ENCODE measurements at places on chromosomes 6 and 20. TPM values are rescaled to one million over a fixed set of nuclear protein-coding genes. Genes with fewer than 3 reads are reported as not detected.
A peak's percentile ranks its signal among the peaks of the same experiment; 100 is the strongest.

Gene INSM1
- 3.6 TPM for total RNA-seq

DNA sequence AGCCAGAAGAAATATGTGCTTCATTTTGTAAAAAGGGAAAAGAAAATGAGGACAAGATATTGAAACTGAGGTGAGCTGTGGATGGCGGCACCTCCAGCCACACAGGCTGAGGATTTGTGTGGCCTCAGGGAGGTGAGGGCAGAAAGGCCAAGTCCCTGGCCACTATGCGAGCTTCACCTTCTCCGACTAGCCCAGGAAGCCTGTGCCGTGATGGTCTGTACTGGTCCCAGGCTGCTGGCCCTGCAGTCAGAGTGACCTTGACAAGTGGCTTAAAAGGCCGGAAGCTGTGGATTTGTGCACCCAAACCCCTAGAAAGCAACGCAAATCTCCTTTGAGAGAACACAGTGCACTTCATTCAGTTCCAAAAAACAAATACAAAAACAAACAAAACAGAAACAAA is 48.1 kb downstream of the WDR27 start:
- ATAC-seq: no peak

DNA sequence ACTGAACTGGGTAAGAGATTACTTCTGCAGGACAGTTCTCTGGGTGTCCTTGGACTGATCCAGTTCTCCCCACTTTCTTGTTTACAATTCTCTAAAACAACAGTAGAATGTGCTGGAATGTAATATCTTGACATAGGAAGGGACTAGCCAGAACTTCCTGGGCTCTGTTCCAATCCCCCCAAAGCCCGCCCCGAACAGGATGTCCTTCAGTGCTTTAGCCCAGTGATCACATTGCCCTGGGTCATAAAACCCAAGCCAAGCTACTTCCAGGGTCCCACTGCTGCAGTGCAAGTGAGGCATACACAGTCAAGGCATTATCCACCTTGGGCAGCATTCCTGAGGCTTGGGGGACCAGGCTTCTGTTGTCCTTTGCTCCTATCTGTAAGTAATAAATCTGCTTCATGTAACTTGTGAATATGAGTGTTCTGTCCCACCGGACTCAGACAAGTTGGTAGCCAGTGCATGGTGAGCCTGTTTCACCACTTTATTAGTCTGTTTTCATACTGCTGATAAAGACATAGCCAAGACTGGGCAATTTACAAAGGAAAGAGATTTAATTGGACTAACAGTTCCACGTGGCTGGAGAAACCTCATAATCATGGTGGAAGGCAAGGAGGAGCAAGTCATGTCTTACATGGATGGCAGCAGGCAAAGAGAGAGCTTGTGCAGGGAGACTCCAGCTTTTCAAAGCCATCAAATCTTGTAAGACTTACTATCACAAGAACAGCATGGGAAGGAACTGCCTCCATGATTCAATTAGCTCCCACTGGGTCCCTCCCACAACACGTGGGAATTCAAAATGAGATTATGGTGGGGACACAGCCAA is 23.5 kb downstream of the FITM2 start:
- no peak for ATAC-seq

DNA sequence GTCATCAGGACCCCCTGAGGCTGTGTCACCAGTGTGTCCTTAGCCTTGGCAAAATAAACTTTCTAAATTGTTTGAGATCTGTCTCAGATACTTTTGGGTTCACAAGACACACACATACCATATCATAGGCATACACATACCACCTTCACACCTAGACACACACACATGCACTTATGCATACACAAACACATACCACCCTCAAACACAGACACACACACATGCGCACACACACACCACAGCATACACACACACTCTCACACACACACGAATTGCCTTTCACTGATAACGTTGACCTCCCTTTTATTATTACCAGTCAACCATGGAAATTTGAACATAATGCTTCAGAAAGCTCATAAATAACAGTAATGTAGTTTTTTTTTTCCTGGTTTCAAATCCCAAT is 108.6 kb upstream of the MYLIP start:
- ATAC-seq: no peak

GRCh38 chr20:36862857-36863668 is 12.9 kb upstream of the TLDC2 start:
- ATAC-seq: peak; percentile 8

- ATAC-seq: no peak
Observed at GRCh38 chr6:21972516-21972915, 324.3 kb downstream of the PRL start.

DNA sequence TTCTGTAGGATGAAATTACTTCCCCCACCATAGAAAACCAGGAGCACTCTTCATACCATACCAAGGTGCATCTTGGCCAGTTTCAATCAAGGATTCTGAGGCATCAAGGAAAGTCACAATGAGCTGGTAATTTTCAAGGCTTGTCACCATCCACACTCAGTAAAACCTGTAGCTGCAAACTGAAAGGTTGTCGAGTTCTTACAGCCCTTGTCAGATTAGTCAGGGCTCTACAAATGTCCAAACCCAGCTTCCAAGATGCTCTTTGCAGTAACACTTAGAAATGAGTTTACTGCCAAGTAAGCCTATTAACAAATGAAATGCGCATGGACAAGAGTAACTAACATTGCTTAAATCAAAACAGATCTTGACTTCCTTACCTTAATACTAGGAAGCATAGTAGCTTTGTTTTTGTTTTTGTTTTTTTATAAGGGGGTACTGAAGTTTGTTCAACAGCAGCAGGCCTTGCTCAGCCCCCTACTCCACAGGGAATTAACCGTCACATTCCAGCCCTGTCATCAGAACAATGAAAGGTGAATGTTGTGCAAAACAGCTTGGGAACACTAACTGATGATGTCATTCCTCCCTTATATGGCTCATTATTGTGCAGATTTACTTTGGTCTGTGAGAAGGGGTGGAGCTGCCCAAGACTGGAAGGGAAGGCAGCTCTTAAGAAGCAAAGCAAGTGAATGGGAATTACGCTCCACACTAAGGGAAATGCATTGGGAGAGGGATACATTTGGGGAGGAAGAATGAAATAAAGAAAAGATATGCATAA is 49.9 kb upstream of the TMEM30A start:
- peak; percentile 99 for ATAC-seq

DNA sequence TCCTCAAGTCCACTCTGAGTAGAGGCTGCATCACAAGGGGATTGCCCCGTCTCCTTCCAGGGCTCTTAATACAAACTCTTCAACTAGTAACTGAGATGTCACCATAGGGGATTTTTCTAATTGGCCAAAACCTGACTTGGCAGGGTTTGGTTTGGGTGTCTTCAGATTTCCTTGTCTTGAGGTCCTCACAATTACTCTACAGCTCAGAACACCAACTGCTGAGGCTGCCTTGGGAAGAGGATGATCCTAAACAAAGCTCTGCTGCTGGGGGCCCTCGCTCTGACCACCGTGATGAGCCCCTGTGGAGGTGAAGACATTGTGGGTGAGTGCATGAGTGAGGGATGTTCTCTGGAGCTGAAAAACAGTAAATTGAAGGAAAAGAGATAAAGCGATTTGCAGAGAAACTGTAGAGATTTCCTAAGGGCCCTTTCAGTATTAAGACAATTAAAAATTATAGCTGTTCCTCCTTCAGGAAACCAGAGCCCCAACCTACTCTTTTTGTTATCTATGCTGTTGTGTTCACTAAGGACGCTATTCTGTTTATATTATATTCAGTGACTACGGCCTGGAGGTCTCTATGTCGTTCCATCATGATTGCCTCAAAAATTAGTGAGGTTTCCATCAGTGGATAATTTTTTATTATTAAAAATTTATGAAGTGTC is at the start of gene HLA-DQA1:
Gene HLA-DQA1 (plus strand): TSS at position 188 of the 662 bp plus-strand sequence. CDS start 53 bp downstream, at position 241.
- ATAC-seq: no peak

GRCh38 chr6:43052842-43053544 is 658 bp downstream of the CUL7 start:
- ATAC-seq: peak; percentile 35

DNA sequence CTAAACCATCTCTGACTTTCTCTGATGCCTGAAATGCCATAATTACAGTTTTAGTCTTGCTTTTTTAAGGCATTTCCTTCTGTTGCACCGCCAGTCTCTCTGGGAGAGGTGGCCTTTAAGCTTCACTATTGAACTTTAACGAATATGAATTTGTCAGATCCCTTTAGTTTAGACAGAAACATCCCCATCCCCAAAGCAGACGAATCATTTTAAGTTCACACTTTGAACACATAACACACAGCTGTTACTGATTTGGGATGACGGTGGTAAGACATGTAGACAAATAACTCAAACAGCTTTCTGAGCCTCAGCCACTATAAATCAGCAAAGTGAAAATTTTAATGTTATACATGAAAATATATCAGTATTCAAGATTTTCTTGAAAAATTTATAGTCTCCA is 7.2 kb upstream of the IPCEF1 start:
- no peak for ATAC-seq

GRCh38 chr20:51470907-51471411 is 71.6 kb downstream of the NFATC2 start:
- ATAC-seq: no peak

DNA sequence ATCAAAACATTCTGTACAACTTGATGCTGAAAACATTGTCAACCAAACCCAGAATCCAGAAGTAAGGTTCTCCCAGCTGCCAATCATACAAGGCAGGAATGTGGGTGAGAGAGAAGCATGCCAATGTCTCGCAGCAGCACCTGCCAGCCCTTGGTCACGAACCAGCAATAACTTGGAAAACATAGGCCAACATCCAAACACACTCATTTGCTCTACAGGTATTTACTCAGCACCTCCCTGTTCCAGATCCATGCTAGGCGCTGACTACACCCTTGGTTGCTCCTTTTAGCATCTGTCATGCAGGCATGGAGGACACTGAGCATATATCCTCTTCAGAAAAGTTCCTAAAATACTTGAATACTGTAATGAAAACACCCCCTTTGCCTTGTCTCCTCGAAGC is 63.6 kb downstream of the FAXC start:
- no peak for ATAC-seq

DNA sequence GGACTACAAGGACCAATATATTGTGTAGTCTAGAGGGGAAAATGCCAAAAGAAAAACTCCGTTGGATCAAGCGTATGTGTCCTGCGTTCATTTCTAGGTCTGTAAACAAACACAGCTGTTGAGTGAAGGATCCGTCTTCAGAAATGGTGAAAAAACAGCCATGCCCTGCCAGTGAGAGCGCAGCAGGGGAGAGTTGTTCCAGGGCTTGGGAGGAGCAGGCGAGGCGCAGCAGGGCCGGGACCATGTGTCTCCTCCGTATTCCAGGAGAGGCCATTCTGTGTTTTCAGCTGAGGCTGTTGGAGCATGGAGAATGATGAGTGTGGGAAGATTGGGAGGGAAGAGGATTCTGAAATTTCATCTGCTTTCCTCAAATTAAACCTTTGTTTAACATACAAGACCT is 38.0 kb downstream of the BMP6 start:
- no peak for ATAC-seq

Gene DBNDD2
- 11.2 TPM for total RNA-seq

Gene EEF1A2
- total RNA-seq: 7.4 TPM

Gene MAP7
- total RNA-seq: 8.4 TPM

GRCh38 chr6:154127657-154128056 is 88.6 kb downstream of the OPRM1 start:
- ATAC-seq: peak; percentile 88

- ATAC-seq: no peak
Observed at GRCh38 chr6:11248974-11249761, 16.7 kb upstream of the NEDD9 start.

DNA sequence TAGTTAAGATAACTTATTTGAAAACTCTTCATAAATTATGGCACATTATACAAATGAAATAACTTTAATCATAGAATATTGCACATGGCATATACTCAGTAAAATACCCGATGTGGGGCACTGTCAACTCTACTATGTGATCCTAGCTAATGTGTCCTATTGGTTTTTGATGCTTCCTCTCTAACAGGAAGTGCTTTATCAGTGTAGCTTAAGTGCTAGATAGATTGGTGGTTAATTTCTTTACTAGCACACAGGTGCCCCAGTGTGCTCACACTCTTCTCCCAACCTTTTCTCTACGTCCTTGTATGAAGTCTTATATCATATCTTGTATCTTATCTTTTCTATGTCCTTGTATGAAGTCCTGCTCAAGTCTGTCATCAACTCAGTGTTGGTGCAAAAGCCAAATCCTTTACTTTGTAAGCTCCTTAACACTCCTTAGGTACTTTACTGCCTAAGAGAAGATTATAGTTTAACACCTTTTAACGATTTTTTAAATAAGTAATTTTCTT is 358.9 kb downstream of the CENPW start:
- ATAC-seq: no peak

DNA sequence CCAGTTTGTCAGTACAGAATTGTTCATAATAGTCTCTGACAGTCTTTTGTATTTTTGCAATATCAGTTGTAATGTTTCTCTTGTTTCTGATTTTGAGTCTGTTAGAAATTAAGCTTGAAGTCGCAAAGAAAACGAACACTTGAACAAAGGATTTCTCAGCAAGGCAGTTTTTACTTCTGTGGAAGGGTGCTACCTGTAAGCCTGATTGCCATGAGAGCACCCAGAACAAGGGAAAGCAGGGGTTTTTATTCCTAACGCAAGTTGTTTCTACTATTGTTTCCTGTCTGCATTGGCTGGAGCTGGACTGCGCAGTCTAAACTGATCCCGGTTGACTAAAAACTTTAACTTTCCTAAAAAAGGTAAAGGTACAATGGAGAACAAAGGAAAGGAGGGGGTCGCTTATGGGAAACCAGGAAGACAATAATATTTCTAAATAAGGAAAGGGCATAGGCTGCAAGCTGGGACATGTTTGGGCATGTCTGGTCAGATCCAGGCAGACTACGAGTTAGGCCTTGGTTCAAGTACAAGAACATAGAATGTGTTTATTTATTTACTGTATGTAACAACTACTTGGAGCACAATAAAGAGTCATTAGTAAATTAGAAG is 28.5 kb downstream of the HLA-B start:
- no peak for ATAC-seq

- peak; percentile 74 for ATAC-seq
Observed at GRCh38 chr20:59020938-59021551, 1.8 kb downstream of the TUBB1 start.

Data from motor neuron (in vitro differentiated cells).